ENCODE measurements at places on chromosomes 7 and 10. TPM values are rescaled to one million over a fixed set of nuclear protein-coding genes. Genes with fewer than 3 reads are reported as not detected.

The ARHGAP22 gene
- 1.2 TPM for total RNA-seq

The METTL27 gene
- not detected for total RNA-seq

The CALU gene
- total RNA-seq = 39.9 TPM

The TAS2R40 gene
- not detected for total RNA-seq

The GNAT3 gene
- not detected for total RNA-seq

The PSD gene
- total RNA-seq = 4.1 TPM

The ZKSCAN1 gene
- 41.3 TPM for total RNA-seq

The KEL gene
- total RNA-seq = 0.10 TPM
